Amniotic epithelial cell (primary cell): ENCODE measurements at places on chromosomes 2 and 18.

GRCh38 chr2:111927723-111928122 is 29.3 kb downstream of the MERTK start:
- no peak for DNase-seq

GRCh38 chr2:76445880-76446279 is 735.2 kb upstream of the GCFC2 start:
- no peak for DNase-seq

DNA sequence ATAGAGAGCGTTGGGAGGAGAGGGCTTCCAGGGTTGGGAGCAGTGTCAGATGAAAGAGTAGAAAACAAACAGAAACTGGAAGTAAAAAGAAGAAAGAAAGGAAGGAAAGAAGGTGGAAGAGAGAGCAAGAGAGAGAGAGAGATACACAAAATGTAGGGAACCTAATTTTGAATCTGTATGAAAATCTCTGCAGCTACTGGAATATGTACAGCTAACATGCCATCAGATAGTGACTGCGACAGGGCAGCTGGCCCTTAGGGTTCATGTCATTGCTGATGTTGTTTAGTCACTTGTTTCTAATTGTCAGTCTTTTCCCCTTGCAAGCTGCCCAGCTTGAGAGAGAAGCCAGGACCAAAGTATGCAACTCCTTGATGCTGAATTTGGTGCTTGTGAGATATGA is 85.8 kb downstream of the POLE4 start:
- no peak for DNase-seq

- peak; percentile 80 for DNase-seq
Measured at GRCh38 chr2:15331787-15332186, 229.3 kb downstream of the NBAS start.

DNA sequence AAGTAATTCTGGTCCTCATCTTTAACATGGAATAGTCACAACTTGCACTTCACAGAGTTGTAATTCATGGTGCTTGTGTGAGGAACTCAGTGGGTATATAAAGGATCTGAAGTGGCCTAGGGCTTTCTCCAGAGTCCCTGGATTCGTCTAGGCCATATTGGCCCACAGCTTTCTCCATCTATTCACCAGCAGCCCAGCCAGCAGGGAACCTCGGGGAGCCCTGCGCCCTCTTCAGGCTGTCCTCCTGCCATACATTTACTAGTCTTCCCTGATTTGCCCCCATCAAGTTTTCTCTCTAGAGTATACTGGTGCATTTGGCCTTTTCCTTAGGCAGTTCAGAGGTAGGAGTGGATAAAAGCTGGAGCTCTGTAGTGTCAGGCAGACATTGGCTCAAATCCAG is 278.3 kb downstream of the MYCN start:
- no peak for DNase-seq

DNA sequence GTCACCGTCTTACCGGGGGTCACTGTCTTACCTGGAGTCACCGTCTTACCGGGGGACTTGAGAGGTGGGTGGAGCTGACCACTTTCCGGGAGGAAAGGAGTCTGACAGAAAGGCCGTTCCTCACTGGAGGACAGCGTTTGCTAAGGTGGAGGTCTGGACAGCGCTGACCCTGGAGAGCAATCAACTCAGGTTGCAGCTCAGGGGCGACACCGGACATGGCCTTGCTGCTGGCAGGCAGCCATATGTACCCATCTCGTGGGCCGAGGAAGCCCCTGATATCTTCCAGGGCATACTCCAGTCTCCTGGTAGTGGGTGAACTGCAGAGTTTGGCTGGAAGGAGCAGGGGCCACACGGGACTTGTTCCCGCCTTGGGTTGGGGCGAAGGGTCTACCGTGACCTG is 234.6 kb upstream of the MYT1L start:
- no peak for DNase-seq

DNA sequence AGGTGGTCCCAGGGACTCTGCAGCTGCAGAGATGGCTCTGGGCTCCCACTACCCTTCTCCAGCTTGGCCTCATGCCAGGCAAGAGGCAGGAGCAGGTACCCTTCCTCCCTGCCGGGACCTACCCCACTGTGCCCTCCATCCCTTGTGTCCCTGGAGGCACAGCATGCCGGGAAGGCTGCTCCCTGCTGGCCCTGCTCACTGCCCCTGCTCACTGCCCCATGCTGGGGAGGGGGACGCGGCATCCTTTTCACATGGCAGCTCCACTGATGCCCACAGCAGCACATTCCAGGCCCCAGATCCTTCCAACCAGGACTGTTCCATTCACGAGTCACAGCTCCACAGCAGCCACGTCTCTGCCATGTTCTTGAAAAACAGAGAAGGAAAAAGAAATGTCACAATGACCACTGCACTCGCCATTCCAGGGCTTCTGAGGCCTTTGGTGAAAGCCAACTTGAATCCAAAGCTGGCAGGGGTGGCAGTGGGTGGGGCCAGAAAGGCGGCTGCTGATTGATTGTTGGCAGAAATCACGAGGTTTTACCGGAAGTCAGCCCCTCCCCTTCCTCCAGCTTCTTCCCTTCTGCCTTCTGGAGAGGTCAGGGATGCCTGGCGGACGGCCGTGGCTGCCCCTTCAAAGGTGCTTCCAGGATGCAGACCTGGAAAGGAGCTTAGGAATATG is 268.0 kb downstream of the CYP26B1 start:
- no peak for DNase-seq

DNA sequence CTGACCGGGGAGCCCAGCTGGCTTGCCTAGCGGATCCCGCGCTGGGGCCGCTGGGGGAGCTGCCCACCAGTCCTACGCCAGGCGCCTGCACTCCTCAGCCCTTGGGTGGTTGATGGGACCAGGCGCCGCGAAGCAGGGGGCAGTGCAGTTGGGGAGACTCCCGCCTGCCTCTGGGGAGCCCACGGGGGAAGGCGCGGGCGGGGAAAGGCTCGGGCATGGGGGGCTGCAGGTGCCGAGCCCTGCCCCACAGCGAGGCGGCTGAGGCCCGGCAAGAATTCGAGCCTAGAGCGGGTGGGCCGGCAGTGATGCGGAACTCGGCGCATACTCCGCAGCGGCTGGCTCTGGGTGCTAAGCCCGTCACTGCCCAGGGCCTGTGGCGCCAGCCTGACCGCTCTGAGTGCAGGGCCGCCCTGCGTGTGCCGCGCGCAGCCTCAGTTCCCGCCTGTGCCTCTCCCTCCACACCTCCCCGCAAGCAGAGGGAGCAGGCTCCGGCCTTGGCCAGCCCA is 249.1 kb upstream of the TEKT4 start:
- DNase-seq = no peak

- DNase-seq = no peak
Measured at GRCh38 chr2:15941481-15941850, 1.1 kb downstream of the MYCN start.

- DNase-seq = peak; percentile 68
Measured at GRCh38 chr2:42924418-42924886, 132.1 kb upstream of the HAAO start.

GRCh38 chr2:44844651-44845270 is 96.7 kb upstream of the SIX3 start:
- no peak for DNase-seq

GRCh38 chr2:197138506-197138905 is 172.1 kb downstream of the ANKRD44 start:
- no peak for DNase-seq

- no peak for DNase-seq
Measured at GRCh38 chr2:112923967-112924338, 13.0 kb downstream of the IL37 start.

GRCh38 chr2:176774766-176775451 is 437.7 kb upstream of the HNRNPA3 start:
- no peak for DNase-seq

- no peak for DNase-seq
Measured at GRCh38 chr2:198490748-198491147, 686.4 kb downstream of the PLCL1 start.

DNA sequence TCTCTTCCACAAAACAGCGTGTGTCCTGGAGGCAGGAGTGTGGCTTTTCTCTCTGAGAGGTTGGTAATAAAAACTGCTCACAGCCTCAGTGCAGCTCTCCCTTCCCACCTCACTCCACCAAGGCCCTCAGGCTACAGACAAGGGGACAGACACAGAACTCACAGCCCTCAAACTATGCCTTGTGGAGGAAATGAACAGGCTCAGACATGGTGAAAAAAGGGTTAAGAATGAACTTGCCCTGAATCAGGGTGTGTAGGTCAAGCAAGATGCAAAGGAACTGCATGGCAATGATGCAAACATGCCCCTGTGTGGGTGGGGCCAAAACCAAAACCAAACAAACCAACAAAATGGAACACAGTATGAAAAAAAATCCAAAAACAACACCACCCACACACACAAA is 125.8 kb downstream of the GALNT14 start:
- no peak for DNase-seq

DNA sequence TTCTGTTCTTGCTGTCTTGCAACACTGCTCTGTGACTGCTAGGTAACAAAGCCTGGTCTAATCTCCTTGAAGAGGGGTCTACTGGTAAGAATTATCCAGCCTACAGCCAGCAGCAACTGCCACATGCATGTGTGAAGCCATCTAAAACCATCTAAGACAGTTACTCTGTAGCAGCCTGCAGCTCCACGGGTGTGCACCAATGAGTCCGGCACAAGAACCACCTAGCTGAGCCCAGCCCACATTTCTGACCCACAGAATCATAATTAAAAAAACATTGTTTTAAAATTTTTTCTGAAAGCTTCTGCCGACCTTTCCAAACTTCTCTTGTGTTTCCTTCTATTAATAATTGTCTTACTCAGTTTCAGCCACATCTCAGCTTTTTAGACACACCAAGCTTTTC is 102.8 kb downstream of the ZNF385B start:
- DNase-seq = no peak

- DNase-seq = no peak
Measured at GRCh38 chr2:176833671-176834070, 378.9 kb upstream of the HNRNPA3 start.

DNA sequence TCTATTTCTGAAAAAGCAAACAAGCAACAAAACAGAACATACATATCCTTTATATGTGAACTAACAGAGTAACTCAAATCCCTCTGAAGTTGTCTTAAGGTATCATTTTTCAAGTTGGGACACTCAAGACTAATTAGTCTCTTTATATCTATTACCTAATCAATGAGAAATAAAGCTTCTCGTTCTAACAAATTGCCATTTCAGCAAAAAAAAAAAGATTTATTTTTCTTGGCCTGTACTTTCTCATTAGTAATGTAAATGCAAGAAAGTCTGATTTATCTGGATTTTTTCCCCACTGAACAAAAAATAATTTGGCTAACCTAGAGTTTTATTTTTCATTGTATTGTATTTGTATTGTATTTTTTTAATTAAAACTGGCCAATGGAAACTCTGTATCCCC is 176.1 kb upstream of the NOL4 start:
- DNase-seq = no peak

DNA sequence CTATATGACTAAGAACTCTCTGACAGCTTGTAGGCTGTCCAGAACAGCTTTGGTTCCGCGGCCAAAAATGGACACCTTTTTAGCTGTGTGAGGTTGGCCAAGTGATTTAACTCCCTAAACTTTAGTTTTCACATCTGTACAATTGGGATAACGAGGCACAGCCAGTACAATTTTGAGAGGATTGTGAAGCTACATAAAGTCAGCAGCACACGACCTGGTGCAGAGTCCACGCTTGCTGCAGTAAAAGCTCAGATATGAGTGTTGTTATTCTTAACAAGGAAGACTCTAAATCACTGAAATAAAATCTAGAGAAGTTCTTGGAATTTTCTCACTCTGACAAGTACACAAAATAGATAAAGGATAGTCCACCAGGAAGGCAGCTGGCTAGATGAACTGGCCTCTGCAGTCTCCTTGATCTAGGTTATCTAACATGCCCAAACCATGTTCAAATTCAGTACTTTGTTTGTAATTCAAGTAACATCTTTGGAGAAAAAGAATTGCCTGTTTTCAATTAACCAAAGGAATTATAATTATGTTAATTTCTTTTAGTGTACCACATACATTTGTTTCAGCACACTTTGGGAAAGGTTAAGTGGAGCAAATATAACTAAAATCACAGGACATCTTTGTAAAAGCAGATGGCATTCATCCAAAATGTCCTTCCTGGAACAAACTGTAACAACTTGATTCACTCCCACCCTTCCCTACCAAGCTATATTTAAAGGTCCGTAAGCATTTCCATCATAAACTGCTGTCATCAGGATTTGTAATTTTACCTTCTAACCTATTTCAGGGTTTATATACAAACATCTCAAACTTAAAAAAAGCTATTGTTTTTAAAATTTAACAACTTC is 201.7 kb upstream of the STK17B start:
- DNase-seq = peak; percentile 31

DNA sequence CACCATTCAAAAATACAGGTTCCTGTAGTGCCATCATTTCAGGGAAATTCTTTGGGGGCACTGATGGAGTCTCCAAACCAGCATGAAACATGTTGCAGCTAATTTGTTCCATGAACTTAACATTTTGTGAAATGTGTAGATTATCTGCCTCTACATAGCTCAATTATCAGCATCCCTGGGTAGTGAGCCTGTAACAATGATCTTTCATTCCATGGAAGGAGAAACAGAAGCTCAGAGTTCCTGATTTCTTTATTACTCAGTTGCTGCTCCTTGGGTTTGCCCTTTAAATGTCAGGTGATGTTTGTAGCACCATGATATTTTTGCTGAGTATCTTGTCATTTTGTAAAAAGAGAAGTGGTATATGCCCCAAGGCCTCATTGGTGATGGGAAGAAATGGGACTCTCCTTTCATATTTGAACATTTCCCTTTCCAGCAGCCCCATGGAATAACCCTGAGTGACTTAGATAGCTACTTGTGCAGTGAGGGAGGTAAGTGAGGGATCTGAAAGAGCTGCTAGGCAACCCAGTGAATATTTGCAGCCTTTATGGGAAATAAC is 146.9 kb downstream of the CERS6 start:
- no peak for DNase-seq

DNA sequence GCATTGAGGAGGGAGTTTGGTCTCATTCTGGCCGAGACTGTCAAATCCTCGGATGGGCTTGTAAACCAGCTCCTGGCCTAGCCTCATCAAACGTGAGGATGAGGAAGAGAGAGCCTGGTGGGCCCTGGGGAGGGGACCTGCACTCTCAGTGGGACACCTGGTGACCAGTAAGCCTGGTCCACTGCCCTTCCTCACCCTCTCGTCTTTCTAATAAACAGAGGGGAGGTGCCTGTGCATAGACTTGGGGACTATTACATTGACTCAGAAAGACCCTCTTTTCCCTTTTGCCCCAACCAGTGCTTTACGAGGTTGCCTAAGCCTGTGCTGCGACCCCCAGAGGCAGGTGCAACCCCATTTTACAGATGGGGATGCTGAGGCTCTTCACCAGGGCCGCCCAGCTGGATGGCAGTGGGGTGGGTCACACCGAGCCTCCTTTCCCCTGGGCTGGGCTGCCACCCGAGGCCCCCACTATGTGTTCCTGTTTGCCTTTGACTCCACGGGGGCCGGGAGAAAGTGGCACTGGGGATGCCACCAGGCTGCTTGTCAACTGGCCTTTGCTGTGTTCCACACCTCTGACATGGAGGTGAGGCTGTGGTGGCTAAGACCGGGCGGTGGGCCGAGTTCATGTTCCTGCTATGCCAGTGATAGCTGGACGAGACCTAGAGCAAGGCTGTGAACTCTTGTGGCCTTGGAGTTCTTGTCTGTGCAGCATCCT is 85.9 kb downstream of the GLI2 start:
- no peak for DNase-seq

DNA sequence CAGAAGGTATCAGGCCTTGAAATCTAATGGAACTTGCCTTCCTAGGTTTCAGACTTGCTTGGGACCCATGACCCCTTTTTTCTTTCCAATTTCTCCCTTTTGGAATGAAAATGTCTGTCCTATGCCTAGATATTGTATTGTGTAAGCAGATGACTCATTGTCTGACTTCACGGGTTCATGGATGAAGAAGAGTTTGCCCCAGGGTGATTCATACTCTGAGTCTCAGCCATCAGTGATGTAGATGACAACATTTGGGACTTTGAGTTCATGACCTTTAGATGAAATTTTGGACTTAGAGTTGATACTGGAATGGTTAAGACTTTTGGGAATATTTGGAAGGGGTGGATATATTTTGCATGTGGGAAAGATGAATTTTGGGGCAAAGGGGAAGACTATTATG is 11.2 kb upstream of the SCYGR5 start:
- peak; percentile 89 for DNase-seq
